Cerebellar nuclear complex (tissue), 1 donor: ENCODE measurements at places on chromosomes 3 and 15.

- no peak for DNase-seq
Observed at GRCh38 chr15:49215768-49216739, 46.0 kb downstream of the GALK2 start.

DNA sequence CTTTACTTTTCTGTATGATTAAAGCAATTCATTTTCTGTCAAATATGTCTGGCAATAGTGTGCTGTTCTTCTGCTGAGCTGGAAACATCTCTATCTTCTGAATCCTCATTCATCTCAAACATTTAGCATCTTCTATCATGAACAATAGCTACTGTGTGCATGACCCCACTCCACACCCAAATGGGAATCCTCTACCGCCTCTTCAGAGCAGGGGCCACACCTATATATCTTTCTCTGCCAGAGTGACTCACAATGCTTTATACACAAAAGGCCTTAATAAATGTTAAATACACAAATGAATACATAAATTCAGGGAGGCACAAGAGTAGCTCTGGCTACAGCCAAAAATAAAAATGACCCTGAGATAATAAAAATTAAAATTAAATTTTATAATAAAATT lies 8.0 kb downstream of the ALDH1A2 start:
- no peak for DNase-seq

DNA sequence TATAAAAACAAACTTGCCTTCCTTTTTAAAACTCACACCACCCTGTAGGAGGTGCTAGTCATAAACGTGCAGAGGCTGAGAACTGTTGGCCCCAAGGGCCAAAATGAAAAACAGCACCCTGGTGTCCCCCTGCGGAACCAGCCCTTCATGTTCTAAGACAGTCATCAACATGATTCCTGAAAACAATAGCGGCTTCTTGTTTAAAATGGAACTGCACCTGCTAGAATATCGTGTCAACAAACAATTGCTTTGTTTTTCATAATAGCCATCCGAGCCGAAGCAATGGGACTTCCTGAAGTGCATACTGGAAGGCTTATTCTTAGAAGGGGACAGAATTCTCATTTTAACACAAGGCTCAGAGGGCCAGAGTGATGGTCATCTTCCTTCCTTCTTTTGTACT lies 43.7 kb downstream of the MECOM start:
- DNase-seq: no peak

GRCh38 chr15:65962187-65962586 lies 92.9 kb downstream of the RAB11A start:
- DNase-seq: no peak

DNA sequence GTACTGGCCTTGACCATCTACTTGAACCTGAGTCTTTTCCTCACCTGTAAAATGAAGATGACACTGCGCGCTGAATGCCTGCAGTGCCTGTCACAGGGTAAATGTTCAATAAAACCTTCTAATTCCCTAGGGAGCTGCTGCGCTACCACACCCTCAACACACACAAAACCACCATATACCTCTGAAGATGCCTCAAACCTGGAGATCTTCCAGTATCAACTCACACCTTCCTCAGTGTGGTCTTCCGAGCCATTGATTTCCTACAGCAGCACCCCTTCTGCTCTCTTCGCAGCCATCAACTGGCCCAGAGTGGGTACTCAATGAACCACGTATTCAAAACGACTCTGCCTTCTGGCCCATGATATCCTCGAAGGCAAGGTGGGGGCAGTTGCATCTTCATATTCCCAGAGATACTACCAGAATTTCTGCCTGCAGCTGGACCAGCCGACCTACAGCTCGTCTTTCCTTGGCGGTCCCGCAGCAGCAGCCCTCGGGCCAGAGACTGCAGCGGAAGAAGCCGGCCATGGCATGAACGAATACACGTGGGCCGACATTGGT lies 695 bp downstream of the RPL32 start:
- no peak for DNase-seq

- DNase-seq: no peak
Observed at GRCh38 chr3:18135060-18135814, 289.9 kb downstream of the SATB1 start.

- DNase-seq: no peak
Observed at GRCh38 chr3:113485161-113485609, 29.8 kb downstream of the SPICE1 start.

DNA sequence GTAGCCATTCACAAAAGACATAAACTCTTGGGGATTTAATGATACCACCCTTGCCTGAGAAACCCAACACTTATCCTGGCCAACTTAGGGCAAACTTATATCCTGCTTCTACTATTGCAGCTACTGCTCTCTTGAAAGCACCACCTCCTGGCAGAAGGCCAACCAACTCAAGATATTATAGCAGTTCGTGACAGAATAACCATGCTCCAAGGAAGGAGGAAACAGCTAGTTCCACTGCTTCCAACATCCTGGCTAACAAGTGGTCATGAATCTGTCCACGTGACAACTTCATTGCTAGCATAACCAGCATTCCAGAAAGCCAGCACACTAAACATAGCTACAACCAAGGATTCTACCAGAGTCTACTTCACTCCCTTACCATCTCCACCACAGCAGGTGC lies 1037.5 kb downstream of the TBL1XR1 start:
- no peak for DNase-seq

DNA sequence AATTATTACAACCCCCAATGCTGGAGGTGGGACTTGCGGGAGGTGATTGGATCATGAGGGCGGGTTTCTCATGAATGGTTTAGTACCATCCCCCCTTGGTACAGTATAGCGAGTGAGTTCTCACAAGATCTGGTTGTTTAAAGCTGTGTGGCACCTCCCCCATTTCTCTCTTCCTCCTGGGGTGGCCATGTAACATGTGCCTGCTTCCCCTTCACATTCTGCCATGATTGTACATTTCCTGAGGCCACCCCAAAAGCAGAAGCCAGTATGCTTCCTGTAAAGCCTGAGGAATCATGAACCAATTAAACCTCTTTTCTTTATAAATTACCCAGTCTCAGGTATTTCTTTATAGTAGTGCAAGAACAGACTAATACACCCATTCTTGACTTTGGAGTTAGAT lies 20.3 kb upstream of the PROK2 start:
- DNase-seq: no peak

DNA sequence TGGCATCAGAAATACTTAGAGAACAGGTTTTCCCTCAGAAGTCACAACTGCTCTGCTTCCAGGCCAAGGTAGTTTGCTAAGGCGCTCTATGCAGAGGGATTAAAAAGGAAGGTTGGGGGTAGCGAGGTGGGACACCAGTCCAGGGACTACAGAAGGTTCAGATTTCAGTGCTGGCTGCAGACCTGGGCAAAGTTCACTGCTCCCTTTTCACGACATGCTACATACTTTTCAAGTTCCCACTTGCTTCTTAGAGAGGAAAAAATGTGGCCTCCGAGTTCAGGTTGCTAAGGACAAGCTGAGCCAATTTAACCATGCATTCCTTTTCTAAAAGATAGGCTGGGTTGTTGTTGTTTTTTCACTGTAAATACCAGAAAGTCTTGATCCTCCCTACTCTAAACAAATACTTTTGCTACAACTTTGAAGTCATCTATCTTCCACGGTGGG lies 158.6 kb upstream of the NR2F2 start:
- DNase-seq: no peak

- no peak for DNase-seq
Observed at GRCh38 chr3:186532598-186533072, 11.5 kb downstream of the CRYGS start.

- no peak for DNase-seq
Observed at GRCh38 chr3:57544181-57545125, at the start of gene DNAH12. DNAH12 (minus strand) TSS chr3:57544344; CDS start chr3:57542870, 1,474 bp downstream.

GRCh38 chr15:62125773-62126172 lies 39.3 kb downstream of the C2CD4B start:
- no peak for DNase-seq

DNA sequence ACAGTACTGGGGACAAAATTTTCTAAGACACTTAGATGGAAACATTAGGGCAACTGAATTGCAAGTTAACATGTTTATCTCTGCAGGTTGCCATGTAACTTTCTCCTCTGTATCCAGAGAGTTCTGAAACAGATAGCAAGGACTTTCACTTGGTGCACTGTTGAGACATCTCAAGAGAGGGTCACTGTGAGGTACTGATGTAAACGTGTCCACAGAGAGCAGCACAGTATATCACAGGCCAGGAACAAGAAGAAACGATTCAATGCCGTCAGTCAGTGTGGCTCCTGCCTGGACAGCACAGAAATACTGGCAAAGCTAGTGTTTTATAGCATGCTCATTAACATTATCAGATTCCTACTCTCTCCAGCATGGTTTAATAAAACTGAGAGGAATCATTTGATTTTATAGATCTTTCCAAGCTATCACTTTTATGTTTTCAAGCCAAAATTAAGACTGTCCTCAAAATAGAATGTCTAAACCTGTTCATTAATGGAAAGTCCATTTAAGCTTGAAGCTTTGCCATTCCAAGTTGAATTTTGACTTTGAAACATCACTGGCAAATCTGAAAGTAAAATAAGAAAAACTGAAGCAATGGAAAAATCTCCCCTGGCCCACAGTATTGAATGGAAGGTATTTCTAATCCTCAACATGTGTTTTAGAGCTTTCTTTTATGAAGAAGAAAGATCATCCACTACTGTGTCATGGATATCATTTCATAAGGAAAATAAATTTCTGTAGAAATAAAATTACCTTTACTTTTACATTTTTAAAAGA lies 102.7 kb downstream of the IMPG2 start:
- DNase-seq: no peak

DNA sequence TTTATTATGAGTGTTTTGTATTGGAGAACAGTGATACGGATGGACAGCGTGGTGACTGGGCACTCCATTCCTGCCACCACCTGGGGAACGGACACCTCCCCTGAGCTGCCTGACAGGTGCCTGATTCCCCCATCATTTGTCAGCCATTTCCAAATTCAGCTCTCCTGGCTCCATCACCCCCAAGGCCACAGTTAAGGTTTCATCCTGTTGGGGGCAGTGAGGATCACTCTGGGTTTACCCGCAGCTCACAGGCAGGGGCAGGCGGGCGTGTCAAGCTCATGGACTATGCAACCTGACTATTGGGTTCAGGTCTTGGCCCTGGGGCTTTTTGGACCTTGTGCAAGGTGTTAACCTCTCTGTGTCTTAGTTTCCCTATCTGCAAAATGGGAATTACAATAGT lies 76.3 kb downstream of the RAB11A start:
- no peak for DNase-seq

GRCh38 chr15:87263296-87263695 lies 993.2 kb downstream of the NTRK3 start:
- DNase-seq: no peak

- DNase-seq: no peak
Observed at GRCh38 chr3:59254433-59254832, 204.6 kb upstream of the CFAP20DC start.

GRCh38 chr3:186236357-186237020 lies 125.5 kb downstream of the DGKG start:
- no peak for DNase-seq

DNA sequence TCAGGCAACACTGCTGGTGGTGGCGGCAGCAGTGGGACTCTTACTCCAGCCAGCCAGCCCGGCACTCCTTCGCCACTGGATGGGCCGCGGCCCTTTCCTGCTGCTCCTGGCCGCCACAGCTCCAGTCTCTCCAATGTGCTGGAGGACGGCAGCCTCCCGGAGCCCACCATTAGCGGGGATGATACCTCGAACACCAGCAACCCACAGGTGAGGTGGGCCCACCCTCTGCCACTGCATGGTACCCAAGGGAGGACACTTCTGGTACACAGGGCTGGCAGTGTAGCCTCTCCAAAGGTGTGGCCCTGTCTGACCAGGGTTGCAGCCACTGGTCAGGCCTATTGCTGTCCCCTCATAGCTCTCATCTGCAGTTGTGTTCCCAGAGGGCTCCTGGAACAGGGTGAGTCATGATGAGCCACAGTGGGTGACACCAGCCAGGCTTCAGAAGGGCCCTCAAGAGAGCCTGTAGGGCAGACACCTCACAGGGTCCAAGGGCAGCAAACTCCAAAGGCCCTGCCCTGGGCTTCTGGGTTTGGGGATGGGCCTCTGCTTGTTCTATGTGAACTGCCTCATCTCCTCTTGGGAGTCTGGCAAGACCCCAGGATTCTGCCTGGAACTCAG lies 20.8 kb downstream of the NBEAL2 start:
- DNase-seq: no peak

DNA sequence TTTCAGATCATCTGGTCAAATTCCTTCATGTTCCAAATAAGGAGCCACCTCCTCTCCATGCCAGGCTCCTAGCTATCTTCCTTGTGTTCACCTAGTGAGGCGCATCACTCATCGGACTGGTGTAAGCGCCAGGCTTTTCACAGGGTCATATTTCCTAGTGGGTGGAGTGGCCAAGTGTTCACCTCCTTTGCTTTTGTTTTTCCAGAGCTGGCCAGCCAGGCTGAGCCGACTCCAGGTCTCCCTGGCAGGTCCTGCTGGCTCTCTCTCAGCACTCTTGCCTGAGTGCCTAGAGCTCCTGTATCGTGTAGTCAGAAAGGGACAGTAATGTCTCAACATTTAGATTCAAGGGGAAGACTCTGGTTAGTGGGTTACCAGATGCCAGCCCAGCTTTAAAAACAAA lies 31.0 kb downstream of the HEG1 start:
- DNase-seq: no peak

DNA sequence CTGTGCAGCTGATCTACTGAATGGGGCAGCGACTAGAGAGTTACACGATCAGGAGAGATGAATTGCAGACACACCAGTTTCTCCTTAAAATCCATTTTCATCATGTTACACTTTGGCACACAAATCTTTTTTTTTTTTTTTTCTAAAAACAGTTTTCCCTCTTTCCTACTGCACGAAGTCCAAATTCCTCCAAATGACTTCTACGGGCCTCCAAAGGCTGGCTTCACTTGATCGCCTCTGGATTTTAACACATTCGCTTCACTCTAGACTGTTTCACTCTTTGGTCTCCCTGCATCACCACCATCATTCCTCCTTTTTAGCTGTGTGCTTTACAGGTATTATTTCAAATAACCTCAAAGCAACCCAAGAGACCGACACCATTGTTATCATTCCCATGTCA lies 268.6 kb downstream of the RORA start:
- no peak for DNase-seq

GRCh38 chr3:46297658-46298423 lies 55.6 kb downstream of the CCR3 start:
- no peak for DNase-seq

- no peak for DNase-seq
Observed at GRCh38 chr15:91592567-91592966, 260.9 kb upstream of the SLCO3A1 start.

GRCh38 chr3:29952431-29952830 lies 654.0 kb upstream of the TGFBR2 start:
- no peak for DNase-seq
